ENCODE measurements at places on chromosomes 16 and 17.

DNA sequence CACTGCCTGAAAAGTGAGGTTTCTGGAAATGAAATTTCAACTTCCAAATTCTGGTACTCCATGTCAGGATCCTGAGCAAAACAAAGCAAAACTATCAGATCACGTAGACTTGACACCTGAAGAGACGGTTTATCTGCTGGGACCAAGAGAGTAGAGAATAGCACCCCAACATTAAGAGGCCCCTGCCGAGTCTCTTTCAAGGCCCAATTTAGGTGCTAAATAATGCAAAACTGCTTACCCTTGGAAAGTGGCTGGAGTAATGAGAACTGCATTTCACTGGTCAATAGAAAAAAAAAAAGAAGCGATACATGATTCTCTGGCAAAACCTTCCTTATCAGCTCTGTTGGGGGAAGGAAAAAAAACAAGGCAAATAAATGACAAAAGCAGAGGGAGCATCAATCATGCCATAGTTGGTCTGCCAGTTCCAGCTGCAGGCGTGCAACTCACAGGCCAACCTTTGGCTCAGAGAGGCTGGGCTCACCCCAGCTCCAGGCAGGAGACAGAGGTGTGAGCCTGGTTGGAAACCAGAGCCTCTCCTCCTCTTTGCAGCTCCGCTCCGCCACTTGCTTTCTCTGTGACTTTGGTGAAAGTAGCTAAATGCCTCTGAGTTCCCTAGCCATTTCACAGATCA is 595.2 kb downstream of the TOX3 start:
- no peak for DNase-seq

GRCh38 chr17:41937970-41938954 is 7.8 kb downstream of the ODAD4 start:
- peak; percentile 46 for DNase-seq

DNA sequence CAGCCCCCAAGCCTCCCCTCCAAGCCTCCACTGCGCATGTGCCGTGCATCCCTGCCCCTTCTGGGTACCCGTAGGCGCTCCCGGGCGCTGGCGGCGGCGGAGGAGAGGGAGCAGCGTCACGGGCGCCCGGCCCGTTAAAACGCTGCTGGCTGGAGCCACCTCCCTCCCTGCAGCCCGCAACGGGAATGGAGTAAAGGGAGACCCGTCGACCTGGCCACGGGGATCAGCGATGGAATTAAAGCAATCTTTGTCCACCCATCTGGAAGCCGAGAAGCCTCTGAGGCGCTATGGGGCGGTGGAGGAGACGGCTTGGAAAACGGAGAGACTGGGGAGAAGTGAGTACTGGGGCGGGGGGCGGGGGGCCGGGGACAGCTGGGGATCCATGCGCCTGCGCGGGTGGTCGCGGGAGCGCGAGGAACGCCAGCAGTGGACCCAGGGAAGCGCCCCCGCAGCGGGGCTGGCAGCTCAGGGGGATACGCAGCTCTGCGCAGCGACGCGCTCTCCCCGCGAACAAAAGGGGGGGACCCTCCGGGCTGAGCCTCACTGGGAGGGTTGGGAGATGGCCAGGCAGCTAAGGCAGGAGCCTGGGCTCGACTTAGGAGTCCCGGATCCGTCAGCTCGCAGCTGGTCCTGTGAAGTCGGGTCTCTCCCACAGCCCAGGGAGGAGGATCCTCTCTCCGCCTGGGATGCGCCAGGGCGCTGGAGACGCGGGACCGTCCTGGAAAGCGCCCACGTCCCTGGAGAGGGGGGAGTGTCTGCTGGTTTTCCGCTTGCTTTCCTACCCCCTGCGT is at the start of gene BMERB1:
BMERB1 (plus strand) TSS at position 164 of the 791 bp plus-strand sequence; CDS start at position 230, 66 bp downstream.
- no peak for DNase-seq

- DNase-seq = no peak
These were observed 2.0 kb downstream of the GNAO1 start for GRCh38 chr16:56192986-56193945.

GRCh38 chr17:32769846-32770245 is 107.1 kb downstream of the MYO1D start:
- no peak for DNase-seq

GRCh38 chr16:4389051-4389955 is 17.7 kb downstream of the VASN start:
- DNase-seq = no peak

- no peak for DNase-seq
These were observed 2.9 kb upstream of the MAFG start for GRCh38 chr17:81930142-81931125.

GRCh38 chr17:71601894-71602504 is 518.8 kb upstream of the SOX9 start:
- DNase-seq = no peak

GRCh38 chr16:23941963-23942564 is 106.3 kb downstream of the PRKCB start:
- DNase-seq = no peak

- no peak for DNase-seq
These were observed 232.4 kb downstream of the CBLN1 start for GRCh38 chr16:49049191-49049590.

DNA sequence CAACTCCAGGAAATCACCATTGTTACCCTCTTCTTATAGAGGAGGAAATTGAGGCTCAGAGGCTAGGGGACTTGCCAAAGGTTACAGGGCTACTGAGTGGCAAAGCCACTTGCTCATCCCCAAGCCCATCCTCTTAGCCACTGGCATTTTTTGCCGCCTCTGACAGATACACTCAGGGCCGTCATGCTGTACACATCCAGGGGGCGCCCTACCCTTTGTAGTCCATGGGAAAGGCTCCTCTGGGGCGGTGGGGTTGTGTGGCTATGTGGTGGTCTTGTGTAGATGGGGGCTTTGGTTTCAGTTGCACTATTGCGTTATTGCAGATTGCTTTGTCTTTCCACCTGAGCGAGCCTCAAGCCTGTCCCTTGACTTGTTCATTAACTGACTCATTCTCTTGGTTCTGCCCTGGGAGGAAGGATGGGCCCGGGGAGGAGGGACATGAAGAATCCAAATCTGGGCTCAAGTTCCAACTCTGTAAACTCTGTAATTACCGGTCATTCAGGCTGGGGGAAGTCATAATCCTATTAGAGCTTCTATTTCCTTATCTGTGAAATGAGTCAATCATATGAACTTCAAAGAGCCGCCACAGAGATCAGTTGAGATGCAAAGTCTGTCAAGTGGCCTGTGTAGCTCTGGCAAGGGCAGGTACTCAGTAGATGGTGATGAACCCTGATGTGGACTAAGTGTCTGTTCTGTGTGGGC is 2.8 kb downstream of the NOS2 start:
- no peak for DNase-seq

DNA sequence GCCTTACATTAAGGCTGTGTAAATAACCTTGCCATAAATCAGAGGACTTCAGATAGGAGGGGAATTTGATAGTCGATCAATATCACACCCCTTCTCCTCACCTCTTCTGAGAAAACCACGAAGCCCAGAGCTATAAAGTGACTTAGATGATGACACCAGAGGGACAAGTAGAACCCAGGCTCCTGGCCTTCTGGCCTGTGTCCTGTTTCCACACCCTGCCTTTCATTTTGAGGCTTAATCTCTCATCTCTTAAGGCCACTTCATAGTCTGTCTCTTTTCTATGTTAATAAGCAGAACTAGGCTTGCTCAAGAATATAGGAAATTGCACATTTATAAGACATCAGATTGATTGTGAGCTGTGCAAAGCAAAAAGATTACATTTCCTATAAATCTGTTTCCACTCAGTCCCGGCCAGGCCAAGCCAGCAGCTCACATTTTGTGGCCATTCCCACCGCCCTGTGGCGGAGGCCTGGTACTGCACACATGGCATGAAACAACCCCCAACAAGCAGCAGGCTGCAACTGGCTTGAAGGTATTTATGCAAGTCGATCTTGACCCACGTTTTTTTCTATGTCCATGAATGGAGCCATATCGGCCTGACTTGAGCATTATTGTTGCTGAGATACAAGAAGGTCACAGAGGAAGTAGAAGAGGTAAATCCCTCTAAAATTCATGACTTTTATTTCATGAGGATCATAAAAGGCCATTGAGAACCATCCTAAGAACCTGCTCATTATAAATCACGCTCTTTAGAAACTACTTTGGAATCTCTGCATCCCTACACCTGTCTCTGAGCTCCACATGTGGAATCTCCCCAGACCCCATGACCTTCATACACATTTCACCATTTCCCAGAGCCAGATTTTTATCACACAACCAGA is 93.7 kb downstream of the PMP22 start:
- peak; percentile 65 for DNase-seq

DNA sequence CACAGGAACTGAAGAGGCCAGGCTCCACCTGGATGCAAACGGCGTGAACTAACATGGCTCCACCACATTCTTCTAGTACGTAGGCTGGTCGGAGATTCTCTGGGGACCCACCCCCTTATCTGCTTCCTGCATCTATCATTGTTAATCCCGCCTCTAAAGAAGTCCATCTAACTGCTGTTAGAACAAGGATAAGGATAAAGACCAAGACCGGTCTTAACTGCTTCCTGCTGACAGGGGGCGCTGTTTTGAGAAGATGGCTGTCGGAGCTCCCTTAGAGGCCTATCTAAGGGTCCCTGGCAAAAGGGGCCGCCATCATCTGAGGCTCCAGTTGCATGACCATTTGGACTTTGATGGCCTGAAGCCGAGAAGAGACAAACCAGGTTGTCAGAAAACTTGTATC is 25.8 kb upstream of the TNFSF12 start:
- peak; percentile 19 for DNase-seq

DNA sequence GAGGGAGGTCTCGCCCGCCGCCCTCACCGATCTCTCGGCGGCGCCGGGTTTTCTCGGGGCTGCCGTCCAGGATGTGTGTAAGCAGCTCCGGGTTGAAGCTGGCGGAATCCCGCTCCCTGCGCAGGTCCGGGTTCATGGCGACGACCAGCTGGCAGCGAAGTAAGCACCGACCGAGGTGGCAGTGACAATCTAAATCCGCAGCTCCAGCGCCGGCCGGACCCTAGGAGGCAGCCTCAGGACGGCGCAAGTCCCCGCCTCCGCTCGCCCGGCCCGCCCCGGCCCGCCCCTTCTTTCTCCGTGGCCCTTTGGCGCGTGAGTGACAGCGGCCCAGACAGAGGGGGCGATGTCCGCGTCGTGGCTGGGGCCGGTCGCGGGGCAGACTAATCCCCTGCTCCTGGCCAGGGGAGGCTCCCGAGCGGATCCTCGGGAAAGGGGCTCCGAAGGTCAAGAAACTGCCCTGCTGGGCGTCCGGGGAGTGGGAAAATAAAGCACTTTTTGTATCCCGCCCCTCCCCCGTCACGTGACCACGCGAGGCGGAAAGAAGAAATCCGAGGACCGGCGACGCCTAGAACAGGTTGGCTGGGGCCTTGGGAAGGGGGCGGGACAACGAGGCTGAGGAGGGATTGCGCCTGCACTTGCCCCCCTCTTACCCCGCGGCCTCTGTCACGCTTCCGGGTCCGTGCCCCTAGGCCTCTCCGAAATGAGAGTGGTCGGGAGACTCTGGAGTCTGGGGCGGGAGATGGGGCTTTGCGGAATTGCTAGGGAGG is at the start of the genes ACOX1 and TEN1:
ACOX1 (minus strand) TSS at position 229 of the 767 bp plus-strand sequence; CDS start at position 136, 93 bp downstream.
TEN1 (plus strand) TSS at position 303 of the 767 bp plus-strand sequence. CDS start 6,953 bp downstream, outside the sequence.
- DNase-seq = peak; percentile 99

DNA sequence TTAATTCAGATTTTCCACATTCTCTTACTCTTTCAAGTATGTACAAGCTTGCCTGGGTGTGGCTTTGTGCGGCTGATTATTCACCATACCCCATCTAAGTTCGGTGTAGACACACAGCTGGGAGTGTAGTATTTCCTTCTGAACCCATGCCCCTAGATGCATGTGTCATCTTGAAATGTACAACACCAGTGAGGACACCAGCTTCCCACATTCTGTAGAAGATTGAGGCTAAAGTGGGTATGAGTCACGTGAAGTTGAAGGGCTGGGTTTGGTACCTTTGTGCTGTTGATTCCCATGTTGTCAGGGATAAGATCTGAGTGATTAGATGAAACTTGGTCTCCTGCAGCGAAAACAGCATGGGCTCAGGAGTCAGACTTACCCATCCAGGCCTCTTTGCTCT is 14.6 kb upstream of the DHX8 start:
- no peak for DNase-seq

GRCh38 chr16:56643080-56643778 is 4.8 kb downstream of the MT1A start:
- no peak for DNase-seq

GRCh38 chr16:31385680-31386079 is 7.5 kb upstream of the ITGAD start:
- no peak for DNase-seq

- peak; percentile 28 for DNase-seq
These were observed 6.8 kb upstream of the EZH1 start for GRCh38 chr17:42751628-42752027.

DNA sequence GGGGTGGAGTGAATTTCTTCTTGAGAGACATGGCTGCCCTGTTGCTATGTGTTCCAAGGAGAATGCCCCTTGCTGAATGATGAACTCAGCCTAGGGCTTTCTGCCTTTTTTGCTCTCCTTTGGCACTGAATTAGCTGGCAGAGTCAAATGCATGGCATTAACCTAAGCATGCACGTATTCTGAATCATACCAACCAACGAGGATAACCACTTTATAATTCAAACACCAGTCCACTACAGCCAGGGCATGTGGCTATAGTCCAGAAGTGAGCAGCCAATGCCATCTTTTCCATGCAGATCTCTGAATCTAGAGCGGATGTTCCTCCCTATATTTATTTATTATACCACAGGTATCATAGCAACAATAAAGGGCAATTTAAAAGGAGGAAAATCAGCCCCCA is 15.7 kb downstream of the TMIGD1 start:
- no peak for DNase-seq

- DNase-seq = no peak
These were observed 90.2 kb upstream of the ERCC4 start for GRCh38 chr16:13829697-13830299.

GRCh38 chr16:68739964-68740627 is 3.0 kb downstream of the CDH1 start:
- peak; percentile 38 for DNase-seq

DNA sequence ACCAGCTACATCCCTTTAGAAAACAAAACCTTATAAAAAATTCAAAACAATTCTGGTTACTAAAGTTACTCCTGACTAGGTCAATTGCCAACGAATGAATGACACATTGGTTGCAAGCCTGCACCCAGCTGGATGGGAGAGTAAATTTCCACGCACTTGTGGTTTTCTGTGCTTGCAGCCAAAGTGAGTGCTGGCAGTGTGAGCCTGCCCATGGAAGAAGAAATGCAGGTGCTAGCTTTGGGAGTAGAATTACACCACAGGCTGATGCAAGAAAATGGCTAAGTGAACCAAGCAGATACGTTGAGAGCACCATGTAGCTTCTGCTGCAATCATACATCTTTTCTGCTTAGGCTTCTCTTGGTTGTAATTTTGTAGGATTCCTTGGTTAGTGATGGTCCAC is 74.6 kb downstream of the SYCE1L start:
- no peak for DNase-seq

DNA sequence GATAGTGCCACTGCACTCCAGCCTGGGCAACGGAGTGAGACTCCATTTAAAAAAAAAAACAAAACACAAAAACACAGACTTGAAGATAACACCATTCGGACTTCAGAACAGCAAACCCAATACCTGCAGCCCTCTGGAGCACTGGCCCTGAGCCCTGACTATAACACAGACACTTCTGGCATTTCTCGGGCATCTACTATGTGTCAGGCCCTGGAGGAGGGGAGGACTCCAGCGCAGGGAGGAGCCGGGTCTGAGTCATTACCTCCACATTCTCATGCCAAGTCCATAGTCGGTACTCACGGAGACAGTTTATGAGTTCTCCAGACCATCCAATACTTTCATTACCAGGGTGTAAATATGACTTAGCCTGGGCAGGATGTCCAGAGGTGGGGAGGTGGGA is 48.8 kb downstream of the PITPNM3 start:
- no peak for DNase-seq

All from OCI-M1 (cell line).